Caco-2 (cell line): ENCODE measurements at places on chromosomes 12 and 14. TPM values are rescaled to one million over a fixed set of nuclear protein-coding genes. Genes with fewer than 3 reads are reported as not detected.

- no peaks in the 10 kb centered on the region for H3K4me1 ChIP-seq
- no peak overlapping the region for H3K4me3 ChIP-seq
- DNase-seq: no peak
- H3K27me3 ChIP-seq: no peaks in the 10 kb centered on the region
- no peaks in the 10 kb centered on the region for H3K36me3 ChIP-seq
Measured at GRCh38 chr14:70988452-70988851, 81.2 kb downstream of the PCNX1 start.

Gene GYS2
- 0.66 and 1.3 TPM in 2 replicates for total RNA-seq

Gene POTEM
- total RNA-seq: not detected in 2 replicates

DNA sequence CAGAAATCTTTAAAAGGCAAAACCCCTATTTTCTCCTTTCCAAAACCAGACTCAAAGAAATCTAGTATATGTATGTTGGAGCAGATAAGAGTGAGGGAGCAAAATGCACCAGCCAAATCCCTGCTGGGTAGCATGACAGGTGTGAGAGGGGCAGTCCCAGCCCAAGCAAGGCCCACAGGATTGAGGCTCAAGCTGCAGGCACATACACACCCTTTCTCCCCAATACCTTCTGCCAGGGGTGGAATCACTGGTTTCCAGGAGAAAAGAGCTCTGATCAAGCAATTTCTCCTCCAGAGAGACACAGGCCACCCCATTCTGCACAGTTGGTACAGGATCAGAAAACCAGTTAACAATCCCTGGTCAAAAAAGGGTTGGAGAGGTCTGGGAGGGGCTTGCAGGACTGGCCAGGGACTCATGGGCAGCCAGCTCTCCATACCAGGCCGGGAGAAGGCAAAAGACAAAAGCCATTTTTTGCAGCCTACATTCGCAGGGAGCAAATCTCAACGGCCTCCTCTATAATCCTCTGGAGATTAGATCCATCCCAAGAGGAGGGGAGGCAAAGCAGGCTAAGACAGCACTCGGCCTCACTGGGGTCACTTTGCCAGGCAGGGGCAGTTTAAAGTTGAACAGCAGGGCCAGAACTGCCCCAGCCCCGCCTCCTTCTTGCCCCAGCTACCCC is 2.1 kb downstream of the KMT2D start:
- DNase-seq: no peak
- no peaks in the 10 kb centered on the region for H3K27me3 ChIP-seq
- peaks cover 7% of the 10 kb centered on the region for H3K36me3 ChIP-seq
- peak overlapping the region; percentile 91 for H3K4me3 ChIP-seq
- H3K27ac ChIP-seq: peak overlapping the region; percentile 86

- no peaks in the 10 kb centered on the region for H3K27me3 ChIP-seq
- DNase-seq: no peak
Measured at GRCh38 chr12:6207259-6207925, 7.2 kb downstream of the CD9 start.

Gene FITM1
- 0.39 and 0.44 TPM in 2 replicates for total RNA-seq

Gene CDCA3
- total RNA-seq: 147 and 152 TPM in 2 replicates

GRCh38 chr14:68016255-68016914 is 196.8 kb downstream of the RAD51B start:
- no peak overlapping the region for H3K27ac ChIP-seq
- peaks cover 3% of the 10 kb centered on the region for H3K4me1 ChIP-seq
- H3K27me3 ChIP-seq: no peaks in the 10 kb centered on the region
- no peak for DNase-seq

Gene COX8C
- total RNA-seq: not detected in 2 replicates

Gene KRT8
- 3,707 and 3,725 TPM in 2 replicates for total RNA-seq

GRCh38 chr14:24071836-24072430 is 571 bp downstream of the CPNE6 start:
- no peak overlapping the region for H3K27ac ChIP-seq
- no peak for DNase-seq
- H3K4me1 ChIP-seq: peaks cover 4% of the 10 kb centered on the region; the same call in 1 of the 2 replicates
- no peaks in the 10 kb centered on the region for H3K36me3 ChIP-seq
- H3K27me3 ChIP-seq: no peaks in the 10 kb centered on the region

GRCh38 chr12:2221030-2221621 is 168.3 kb downstream of the CACNA1C start:
- no peaks in the 10 kb centered on the region for H3K27me3 ChIP-seq
- no peak overlapping the region for H3K4me3 ChIP-seq
- H3K27ac ChIP-seq: no peak overlapping the region
- DNase-seq: no peak

DNA sequence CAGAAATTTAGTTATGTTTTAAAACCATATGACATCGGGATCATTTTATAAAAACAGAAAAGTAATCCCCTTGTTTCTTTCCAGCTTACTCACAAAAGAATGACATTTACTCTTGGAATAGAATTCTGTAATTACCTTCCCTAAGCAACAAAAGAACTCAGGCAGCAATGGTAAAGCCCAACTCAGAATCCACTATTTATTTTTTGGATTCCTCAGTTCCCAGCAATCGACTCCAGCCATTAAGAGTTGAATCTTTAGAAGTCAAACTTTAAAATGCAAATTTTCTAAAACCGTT is 65.9 kb downstream of the FOXN3 start:
- no peaks in the 10 kb centered on the region; the same call in 1 of the 2 replicates for H3K36me3 ChIP-seq
- H3K4me3 ChIP-seq: no peak overlapping the region
- no peak for DNase-seq
- H3K27me3 ChIP-seq: no peaks in the 10 kb centered on the region
- H3K4me1 ChIP-seq: peaks cover 15% of the 10 kb centered on the region

Gene TAS2R7
- total RNA-seq: not detected in 2 replicates

- H3K27me3 ChIP-seq: no peaks in the 10 kb centered on the region; the same call in 1 of the 2 replicates
- no peak for DNase-seq
- H3K4me3 ChIP-seq: peak overlapping the region; percentile 21
- H3K36me3 ChIP-seq: no peaks in the 10 kb centered on the region
Measured at GRCh38 chr12:14695715-14696141, 671 bp downstream of the GUCY2C start.

- no peaks in the 10 kb centered on the region for H3K27me3 ChIP-seq
- no peak overlapping the region for H3K27ac ChIP-seq
- H3K4me1 ChIP-seq: no peaks in the 10 kb centered on the region
- no peaks in the 10 kb centered on the region for H3K36me3 ChIP-seq
Measured at GRCh38 chr12:19227190-19227879, 97.8 kb downstream of the PLEKHA5 start.

DNA sequence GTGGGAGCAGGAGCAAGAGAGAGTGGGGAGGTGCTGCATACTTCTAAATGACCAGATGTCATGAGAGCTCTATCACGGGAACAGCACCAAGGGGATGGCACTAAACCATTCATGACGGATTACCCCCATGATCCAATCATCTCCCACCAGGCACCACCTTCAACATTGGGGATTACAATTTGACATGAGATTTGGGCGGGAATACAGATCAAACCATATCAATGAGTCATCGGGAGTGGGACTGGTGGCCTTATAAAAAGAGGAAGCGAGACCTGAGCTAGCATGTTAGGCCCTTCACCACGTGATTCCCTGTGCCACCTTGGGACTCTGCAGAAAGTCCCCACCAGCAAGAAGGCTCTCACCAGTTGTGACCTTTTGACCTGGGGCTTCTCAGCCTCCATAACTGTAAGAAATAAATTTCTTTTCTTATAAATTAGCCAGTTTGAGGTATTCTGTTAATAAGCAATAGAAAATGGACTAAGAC is 28.7 kb downstream of the COX8C start:
- H3K27me3 ChIP-seq: no peaks in the 10 kb centered on the region
- no peaks in the 10 kb centered on the region for H3K36me3 ChIP-seq
- no peak for DNase-seq
- H3K4me1 ChIP-seq: no peaks in the 10 kb centered on the region
- no peak overlapping the region for H3K4me3 ChIP-seq

Gene SYT1
- 0.39 and 1.2 TPM in 2 replicates for total RNA-seq

DNA sequence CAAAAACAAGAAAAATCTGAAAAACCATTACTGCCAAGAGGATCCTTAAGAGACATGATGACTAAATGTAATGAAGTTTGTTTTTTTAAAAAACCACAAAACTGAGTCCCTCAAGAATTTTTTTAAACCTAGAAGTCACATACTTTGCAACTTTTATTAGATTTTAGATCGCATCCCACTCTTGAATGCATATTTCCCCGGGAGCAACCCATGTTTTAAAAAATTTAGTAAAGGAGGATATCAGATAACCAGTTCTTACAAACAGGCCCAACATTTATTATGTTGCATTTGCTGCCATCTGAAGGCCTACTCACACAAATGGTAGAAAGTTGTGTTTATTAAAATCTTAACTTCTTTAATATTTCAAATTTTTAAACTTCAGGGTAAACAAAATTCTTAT is 44.3 kb upstream of the CCT2 start:
- H3K36me3 ChIP-seq: peaks cover 2% of the 10 kb centered on the region; the same call in 1 of the 2 replicates
- no peak overlapping the region for H3K27ac ChIP-seq
- H3K4me3 ChIP-seq: no peak overlapping the region

GRCh38 chr12:50188241-50188781 is 21.1 kb upstream of the CERS5 start:
- peak; percentile 26 for DNase-seq
- H3K27me3 ChIP-seq: no peaks in the 10 kb centered on the region
- no peaks in the 10 kb centered on the region for H3K36me3 ChIP-seq
- H3K4me1 ChIP-seq: peaks cover 6% of the 10 kb centered on the region; the same call in 1 of the 2 replicates
- no peak overlapping the region for H3K27ac ChIP-seq
- no peak overlapping the region for H3K4me3 ChIP-seq

DNA sequence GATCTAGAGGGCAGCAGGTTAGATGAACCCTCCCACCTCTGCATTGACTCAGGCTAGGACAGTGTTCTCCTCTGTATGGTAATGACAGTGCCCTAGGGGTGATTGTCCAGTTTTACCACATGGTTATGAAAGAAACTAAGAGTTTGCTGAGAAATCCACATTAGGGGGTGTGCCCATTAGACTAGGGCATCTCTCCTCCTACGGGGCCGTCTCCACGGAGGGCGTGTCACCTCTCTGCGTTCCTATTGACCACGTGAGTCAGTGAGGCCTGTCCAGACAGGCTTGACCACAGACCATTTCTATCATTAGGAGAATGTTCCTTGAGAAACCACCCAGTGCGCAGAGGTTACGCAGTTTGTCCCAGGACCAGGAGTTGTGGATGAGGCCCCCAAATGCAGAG is 8.3 kb downstream of the MVK start:
- H3K4me1 ChIP-seq: no peaks in the 10 kb centered on the region
- H3K4me3 ChIP-seq: no peak overlapping the region
- H3K27me3 ChIP-seq: no peaks in the 10 kb centered on the region
- no peak for DNase-seq

DNA sequence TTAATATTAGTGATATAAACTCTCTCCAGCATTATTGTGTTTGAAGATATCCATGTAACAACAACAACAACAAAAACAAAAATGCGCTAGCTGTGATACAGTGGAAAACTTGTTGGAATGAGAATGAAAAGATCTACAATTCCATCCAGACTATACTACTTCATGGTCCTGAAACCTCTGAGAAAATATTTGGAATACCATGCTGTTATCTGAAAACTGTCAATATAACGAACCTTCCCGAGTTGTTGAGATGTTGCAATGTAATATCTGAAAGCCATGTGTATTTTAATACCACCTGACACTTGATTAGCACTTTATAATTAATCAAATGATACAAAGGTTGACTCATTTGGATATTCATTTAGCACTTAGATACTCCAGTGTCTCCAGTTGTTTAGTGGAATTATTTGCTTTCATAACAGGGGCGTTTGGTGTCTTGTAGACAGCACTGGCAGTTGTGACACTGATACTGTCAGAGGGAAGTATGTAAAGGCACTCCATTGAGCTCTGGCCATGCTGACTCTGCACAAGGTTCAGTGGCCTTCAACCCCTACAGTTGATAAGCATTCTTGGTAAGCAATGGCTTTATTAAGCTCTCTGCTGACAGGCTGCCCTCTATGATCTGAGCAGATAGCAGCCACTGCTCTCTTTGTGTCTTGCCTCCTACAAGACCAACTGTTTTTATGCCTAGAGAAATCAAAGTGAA is 447.1 kb upstream of the SEL1L start:
- H3K27me3 ChIP-seq: no peaks in the 10 kb centered on the region
- DNase-seq: no peak
- no peak overlapping the region for H3K27ac ChIP-seq
- H3K4me3 ChIP-seq: no peak overlapping the region

Gene RFLNA
- 15.4 and 21.1 TPM in 2 replicates for total RNA-seq

Gene LBHD2
- not detected in 2 replicates for total RNA-seq

Gene ANKS1B
- 0.61 and 1.1 TPM in 2 replicates for total RNA-seq

Gene HOXC4
- 2.9 and 4.1 TPM in 2 replicates for total RNA-seq

Gene LHX5
- total RNA-seq: 0.25 and 0.30 TPM in 2 replicates

Gene OR8S1
- not detected in 2 replicates for total RNA-seq

- H3K4me3 ChIP-seq: no peak overlapping the region
- H3K4me1 ChIP-seq: no peaks in the 10 kb centered on the region
- no peak overlapping the region for H3K27ac ChIP-seq
- H3K27me3 ChIP-seq: no peaks in the 10 kb centered on the region
- no peaks in the 10 kb centered on the region for H3K36me3 ChIP-seq
Measured at GRCh38 chr14:104326848-104327247, 188.5 kb downstream of the KIF26A start.

DNA sequence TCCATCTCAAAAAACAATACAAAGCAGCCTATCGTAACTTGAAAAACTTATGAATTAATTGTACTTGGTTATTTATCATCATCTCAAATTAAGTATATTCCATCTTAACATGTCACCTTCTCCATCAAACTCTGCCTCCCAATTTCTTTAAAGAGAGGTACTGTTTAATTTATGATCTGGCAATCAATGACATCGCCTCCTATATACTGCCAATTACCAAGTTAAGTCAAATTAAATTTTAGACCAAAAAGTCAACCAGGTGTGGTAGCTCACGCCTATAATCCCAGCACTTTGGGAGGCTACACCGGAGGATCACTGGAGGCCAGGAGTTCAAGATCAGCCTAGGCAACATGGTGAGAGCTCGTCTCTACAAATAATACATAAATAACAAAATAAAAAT is 37.7 kb downstream of the HECTD1 start:
- no peaks in the 10 kb centered on the region for H3K27me3 ChIP-seq
- H3K4me3 ChIP-seq: no peak overlapping the region
- H3K36me3 ChIP-seq: peaks cover 1% of the 10 kb centered on the region
- peaks cover 6% of the 10 kb centered on the region; the same call in 1 of the 2 replicates for H3K4me1 ChIP-seq
- no peak for DNase-seq
- no peak overlapping the region for H3K27ac ChIP-seq

Gene NDUFA9
- 263 and 300 TPM in 2 replicates for total RNA-seq

DNA sequence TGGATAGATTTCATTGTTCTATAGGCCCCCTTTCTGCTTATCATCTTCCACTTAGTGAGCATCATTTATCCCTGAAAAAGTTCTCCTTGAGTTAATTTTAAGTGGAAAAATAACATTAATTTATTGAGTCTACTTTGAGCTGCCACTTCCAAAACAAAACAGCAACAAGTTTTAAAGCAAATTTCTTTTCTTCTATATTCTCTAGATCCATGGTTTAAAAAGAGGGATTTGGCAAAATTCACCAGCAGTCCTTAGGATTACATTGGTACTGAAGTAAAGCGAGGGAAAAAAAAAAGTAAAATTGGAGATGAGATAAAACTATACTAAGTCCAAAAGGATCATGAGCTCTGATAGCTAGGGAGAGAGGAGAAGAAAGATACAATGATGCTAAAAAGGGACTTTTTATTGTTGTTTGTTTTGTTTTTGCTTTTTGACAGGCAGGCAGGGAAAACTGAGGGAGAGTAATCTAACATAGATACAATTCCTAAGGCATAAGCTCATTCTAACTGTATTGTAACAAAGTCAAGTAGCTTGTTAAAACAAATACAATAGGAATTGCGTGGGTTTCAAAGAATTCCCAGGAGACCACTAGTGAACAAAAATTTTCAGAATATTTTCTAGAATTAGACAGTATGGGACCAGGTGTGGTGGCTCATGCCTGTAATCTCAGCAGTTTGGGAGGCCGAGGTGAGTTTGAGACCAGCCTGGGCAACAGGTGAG is 19.2 kb upstream of the PLEKHA5 start:
- no peaks in the 10 kb centered on the region for H3K27me3 ChIP-seq
- DNase-seq: no peak
- no peak overlapping the region for H3K27ac ChIP-seq
- no peaks in the 10 kb centered on the region for H3K36me3 ChIP-seq
